ENCODE measurements at places on chromosomes 6 and 20.

DNA sequence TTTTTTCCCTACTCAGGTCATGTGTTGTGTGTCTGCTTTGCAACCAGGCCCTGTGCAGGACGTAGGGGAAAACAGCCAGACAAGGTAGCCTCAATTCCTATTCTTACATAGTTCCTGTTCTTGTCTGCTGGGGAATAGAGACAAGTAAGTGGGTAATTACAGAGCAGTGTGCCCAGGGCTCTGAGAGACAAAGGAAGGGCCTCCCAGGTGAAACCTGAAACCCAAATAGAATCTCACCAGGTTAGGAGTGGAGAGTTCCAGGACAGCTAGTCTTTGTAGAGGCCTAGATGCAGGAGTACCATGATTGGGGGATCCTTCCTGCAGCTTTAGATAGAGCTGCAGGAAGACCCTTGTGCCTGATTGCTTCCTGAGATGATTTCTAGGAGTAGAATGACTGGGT lies 48.4 kb downstream of the DHX35 start:
- DNase-seq, result no peak

DNA sequence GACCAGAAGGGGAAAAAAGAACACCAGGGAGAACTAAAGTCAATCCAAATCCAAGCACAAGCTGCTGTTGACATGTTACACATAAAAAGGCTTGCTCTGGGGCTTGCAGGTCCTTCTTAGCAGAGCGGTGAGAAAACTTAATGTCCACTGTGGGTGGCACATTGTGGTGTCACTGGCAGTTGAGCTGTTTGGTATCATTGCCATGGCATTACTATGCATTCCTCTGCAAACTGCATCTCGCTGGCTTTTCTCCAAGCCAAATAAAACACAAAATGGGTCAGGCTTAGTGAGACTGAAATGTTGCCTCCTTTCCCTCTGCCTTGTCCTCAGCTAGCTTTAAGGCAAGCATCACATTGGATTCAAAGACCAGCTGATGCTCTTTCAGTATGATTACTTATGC lies 40.9 kb downstream of the LY86 start:
- DNase-seq, result peak; percentile 21

DNA sequence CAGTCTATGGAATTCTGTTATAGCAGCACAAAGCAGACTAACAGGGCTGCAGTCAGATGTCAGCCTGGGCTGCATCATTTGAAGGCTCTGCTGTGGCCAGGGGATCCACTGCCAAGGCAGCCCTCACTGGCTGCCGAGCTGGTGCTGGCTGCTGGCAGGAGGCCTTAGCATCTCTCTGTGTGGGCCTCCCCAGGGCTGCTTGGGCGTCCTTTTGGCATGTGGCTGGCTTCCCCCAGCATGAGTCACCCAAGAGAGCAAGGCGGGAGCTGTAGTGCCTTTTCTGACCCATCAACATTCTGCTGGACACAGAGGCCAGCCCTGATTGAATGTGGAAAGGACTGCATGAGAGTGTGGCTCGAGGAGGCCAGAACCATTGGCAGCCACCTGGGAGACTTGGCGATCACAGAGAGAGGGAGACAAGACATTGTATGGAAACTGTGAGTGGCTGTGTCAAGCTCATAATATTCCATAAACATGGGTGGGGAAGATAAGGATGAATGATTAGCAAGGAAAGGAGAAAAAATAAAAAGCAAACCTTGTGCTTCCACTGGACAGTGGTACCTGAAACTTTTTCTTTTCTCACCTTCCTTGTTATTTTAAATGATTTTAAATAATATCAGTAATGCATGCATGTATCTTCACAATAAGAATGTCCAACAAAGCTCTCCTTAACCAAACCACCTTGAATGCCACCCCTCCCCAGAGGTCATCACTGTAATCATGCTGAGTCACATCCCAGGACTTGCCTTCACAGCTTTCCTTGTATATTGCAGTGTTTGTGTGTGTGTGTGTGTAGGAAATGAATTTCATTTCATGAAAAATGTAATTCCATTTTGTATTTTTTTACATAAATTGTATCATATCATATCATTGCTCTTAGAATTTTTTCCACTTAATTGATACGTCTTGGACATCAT lies 55.0 kb upstream of the VSX1 start:
- DNase-seq, result peak; percentile 97

GRCh38 chr6:17054647-17055046 lies 47.2 kb upstream of the STMND1 start:
- no peak for DNase-seq

GRCh38 chr20:41138475-41139226 lies 1.3 kb downstream of the PLCG1 start:
- DNase-seq, result peak; percentile 44

DNA sequence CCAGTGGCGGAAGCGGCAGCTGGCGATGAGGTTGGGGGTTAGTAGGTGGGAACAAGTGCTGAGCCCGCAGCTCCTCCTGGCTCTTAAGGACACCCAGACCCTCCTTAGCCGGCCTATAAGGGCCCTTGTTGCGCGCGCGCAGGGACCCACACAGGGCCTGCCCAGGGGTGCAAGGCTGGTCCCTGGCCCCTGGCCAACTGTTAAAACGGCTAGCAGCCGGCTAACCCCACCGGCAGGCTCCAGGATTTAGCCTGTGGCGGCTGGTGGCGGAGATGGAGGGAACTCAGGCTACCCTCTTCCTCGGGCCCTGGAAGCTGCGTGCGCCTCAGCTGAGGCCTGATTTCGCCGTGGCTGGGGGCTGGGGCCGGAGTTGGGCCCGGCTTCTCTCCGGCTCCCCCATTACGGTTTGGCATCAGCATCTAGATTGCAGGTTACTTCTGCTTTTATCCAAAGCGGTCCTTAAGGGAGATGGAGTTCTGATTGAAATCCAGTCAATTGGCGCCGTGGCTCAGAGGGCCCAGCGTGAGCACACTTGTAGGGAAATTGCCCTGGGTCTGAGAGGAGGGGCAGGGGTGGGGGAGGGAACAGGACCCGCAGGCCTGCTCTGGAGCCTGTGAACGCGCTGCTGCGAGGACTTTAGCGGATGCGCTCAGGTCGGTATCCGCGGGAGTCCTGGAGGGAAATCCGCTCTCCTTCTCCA lies 36.9 kb upstream of the CCDC167 start:
- DNase-seq, result no peak

- DNase-seq, result no peak
These were observed 57.1 kb downstream of the SERAC1 start for GRCh38 chr6:158110986-158111385.

DNA sequence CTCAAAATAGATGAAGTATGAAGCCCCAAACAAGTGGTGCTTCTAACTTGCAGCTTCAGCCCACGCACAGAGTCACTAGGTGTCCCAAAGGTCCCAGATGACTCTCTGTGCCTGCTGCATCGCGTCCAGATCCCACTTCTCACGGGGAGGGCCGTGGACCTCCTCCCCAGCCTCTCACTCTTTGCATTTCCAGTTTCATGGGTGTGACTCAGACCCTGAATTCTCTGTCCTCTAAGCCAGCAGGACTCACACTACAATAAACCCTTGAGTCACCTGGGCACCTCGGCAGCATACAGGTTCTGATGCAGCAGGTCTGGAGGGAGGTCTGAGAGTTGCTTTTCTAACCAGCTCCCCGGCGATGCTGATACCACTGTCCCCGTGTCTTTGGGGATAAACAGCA lies 114.0 kb upstream of the RIN2 start:
- no peak for DNase-seq

DNA sequence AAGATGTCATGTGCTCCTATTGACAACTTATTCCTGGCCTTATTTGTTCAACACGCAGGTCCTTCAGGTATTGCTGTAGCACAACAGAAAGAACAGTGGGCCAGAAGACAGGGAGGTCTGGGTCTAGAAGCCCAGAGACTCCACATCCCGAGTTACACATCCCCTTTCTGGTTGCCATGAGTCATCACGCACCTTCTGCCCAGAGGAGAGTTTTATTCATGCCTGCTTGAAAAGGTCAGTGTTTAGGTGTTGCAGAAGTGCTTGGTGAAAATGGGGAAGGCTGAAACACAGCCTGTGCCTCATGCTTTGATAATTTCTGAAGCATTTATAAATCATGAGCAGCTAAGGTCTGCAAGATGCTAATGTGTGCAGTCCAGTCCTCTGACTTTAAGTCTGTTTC lies 256.4 kb downstream of the GMPR start:
- peak; percentile 14 for DNase-seq
